Nucleus accumbens (tissue), 56 donors: ENCODE measurements at places on chromosomes 5 and 9.

- DNase-seq: no peak
Observed at GRCh38 chr9:75834878-75835277, 55.6 kb upstream of the PCSK5 start.

DNA sequence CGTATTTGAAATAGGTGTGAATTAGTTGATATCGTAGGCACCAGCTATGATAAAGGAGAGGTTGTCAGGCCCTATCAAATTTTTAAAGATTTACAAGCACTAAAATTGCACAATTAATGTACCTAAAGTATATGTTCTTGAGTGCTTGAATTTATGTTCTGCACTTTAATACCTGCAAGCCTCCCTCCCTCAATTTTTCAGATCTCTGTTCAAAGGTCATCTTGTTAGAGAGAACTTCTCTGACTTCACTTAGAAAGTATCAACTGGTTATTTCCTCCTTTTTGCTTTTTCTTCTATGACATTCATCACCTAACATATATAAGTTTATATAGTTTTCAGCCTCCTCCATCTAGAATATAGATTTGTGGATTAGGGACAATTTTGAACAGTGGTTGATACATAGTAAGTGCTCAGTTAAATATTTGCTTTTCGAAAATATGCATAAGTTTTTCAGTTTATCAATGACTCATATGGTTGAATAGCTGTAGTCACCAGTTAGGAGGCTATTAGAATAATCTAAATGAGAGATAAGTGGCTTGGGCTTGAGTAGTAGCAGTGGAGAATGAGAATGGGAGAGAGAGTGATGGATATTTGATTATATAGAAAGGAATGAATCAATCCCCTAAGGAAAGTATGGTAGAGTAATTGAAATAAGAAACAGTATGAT lies 37.3 kb downstream of the LOX start:
- no peak for DNase-seq

DNA sequence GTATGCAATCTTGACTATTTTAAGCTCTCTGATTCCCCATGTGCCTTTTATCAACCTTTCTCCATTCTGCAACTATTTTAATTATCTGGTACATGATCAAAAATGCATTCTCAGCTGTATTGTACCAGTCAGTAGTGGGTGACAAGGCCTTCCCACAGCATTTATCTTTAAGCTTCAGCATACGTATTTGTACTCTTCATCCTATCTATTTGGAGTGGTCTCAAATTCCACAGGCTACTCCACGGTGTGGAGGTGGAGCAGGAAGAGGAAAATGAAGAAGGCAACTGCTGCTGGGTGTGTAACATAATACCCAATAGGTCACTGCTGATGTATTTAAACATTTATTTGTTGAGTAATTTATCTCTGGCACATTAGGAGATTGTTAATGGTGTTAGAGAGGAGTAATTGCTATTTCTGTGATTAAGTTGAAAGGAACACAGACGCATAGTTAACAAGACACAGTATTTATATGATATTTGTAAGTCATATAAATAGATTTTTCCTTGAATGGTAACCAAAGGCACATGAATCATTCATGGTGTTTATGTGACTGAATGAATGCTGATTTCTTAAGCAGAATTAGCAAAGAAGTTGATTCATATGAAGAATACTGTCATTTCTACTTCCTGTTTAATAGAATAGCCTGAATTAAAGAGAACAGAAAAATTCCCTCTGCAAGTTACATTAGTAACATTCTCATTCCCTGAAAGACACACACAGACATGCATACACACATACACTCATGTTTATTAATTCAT lies 153.8 kb upstream of the NR3C1 start:
- no peak for DNase-seq

- DNase-seq: no peak
Observed at GRCh38 chr5:51043745-51044144, 339.5 kb upstream of the ISL1 start.

- DNase-seq: no peak
Observed at GRCh38 chr9:132293145-132293721, 61.6 kb downstream of the SETX start.

- no peak for DNase-seq
Observed at GRCh38 chr9:71587576-71588362, 180.5 kb downstream of the CEMIP2 start.

- DNase-seq: no peak
Observed at GRCh38 chr9:6413365-6414246, 607 bp downstream of the UHRF2 start.

GRCh38 chr5:131671409-131671808 lies 36.4 kb upstream of the RAPGEF6 start:
- no peak for DNase-seq

DNA sequence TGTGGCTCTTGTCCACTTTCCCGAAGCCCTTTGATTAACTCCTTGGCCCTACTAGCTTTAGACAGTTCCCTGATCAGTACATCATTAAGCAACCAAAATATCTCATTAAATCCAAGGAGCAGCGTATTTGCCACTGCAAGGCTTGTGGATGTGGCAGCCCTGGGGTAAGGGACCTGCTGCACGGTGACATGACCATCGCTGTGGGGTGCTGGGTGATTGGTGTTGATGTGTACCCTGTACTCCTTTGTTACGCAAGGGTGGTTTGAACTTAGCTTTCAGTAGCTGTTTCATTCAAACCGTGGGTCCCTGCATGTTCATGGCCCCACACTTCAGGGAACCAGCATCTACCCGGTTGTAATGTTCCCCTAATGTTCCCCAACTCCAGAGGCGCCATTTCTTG lies 41.0 kb downstream of the OTULIN start:
- DNase-seq: no peak

GRCh38 chr9:89042984-89043383 lies 51.7 kb downstream of the S1PR3 start:
- no peak for DNase-seq

- DNase-seq: no peak
Observed at GRCh38 chr5:74916831-74917710, 50.9 kb upstream of the FAM169A start.

DNA sequence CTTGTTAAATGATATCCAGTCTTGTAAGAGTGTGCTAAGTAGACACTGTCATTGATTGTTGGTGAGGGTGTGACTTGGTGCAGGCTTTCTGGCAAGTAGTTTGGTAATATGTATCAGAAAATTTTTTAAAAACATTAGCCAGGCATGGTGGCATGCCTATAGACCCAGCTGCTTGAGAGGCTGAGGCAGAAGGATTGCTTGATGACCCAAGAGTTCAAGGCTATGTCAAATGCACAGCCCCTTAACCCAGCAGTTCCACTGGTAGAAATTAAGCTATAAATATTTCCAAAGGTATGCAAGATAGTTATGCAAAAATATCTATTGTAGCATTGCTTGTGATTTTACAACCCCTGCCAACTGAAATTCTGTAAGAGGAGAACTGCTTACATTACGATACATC lies 24.2 kb downstream of the ZBTB43 start:
- DNase-seq: no peak

- DNase-seq: peak; percentile 4
Observed at GRCh38 chr9:109311731-109312130, 9.1 kb downstream of the EPB41L4B start.
